ENCODE measurements at places on chromosomes 1 and 21.

GRCh38 chr1:16082283-16083038, 9.0 kb upstream of the FAM131C start:
- DNase-seq, result peak; percentile 69

- no peak for DNase-seq
Observed at GRCh38 chr1:179366093-179366800, 476 bp downstream of the AXDND1 start.

DNA sequence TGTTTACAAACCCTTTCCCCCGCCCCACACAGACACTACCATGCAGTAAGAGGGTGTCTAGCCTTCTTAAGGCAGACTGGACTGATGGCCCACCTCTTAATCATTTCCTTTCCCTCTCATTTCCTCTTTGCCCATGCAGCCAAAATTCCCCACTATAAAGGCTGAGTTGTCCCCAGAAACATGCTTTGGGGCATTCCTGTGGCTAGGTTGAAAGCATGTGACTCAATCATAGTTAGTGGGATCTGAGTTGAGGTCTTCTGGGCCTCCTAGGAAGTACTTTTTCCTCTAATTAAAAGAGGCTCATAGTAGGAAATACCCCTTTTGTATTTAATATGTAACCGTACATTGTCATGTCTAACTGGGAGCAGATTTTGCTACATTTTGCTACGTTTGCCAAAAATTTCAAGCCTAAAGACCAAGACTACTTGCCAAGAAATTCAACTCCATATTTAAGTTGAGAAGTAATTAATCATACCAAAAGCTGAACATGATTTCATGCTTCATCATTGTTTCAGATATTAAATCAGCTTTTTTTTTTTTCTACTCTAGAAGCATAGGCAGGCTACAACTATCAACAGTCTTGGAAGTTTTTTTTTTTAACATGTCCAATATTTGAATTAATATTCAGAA, 174.7 kb downstream of the ADGRL4 start:
- no peak for DNase-seq

DNA sequence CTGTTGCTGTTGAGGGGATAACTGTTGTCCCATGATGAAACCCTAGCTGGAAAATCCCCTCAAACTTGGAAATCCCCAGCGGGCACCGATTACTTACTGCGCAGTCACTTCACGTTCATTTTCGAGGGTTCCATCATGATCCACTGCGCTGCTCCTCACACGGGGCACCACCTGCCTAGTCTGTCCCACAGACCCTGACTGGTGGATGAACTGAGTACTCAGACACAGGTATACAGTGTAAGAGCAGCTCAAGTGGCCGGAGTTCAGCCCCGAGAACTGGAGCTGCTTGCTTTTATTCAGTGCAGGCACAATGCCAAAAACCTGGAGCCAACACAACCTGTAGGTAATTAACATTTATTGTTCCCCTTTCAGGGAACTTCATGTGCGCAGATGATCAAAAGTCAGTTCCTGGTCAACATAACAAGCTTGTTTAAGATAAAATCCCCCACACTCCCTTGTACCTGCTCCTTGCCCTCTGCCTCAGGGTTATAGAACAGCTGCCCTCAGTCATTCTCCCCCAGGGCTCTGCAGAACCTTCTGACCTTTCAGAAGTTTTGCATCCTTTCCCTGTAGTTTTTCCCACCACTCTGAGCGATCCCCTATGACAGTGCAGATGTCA, 46.5 kb upstream of the PRELP start:
- no peak for DNase-seq

DNA sequence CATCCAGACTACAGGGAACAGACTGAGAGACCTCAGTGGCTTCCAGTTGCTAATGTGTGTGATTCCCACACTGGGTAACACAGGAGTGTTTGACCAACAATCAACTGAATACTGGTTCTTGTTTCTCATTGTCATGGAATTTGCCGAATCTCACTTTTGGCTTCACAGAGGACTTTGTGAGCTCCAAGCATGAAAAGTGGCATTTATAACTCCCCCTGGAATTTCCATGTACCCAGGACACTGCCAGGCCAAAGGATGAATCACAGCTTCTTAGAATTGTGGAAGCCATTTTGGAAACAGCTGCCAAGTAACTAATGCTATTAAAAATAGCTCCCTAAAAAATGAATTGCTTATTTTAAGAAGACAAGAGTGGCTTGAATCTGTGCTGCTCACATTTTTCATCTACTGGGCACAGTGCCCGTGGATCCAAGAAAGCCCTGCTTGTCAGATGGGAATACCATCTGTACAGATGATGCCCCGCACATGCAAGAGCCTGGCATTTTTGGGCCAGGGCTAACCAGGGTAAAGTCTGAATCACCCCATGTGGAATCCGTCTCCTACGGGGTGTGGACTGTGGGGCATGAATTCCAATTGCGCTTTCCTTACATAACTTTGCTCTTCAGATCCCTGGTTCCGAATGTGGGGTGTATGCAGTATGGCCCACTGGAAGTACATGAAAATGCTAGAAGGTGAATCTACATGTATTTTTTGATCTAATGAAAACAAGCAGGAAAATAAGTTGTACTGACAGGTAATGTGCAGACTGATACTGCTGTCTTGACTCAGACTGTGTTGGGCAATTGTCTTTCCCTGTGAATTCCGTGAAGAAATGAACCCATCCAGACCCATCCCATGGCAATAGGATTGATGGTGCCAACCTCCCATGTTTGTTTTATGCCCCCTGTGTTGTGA, 487.3 kb downstream of the SIPA1L2 start:
- DNase-seq, result no peak

- DNase-seq, result no peak
Observed at GRCh38 chr1:100658716-100659026, 60.9 kb upstream of the VCAM1 start.

DNA sequence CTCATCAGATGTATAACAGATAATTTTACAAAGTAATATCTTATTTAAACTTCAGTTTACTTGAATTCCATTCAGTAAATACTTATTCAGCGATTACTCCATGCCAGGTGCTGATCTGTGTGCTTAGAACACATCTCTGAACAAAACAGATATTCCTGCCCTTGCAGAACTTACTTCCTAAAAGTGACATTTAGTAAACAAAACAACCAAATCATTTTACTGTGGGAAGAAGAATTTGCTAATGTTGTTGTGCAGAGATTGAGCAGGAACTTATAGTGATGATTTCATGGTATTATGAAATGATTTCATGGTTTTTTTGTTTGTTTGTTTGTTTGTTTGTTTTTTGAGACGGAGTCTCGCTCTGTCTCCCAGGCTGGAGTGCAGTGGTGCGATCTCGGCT, 39.3 kb upstream of the WLS start:
- DNase-seq, result no peak

GRCh38 chr1:175784831-175785230, 41.4 kb upstream of the TNR start:
- no peak for DNase-seq

DNA sequence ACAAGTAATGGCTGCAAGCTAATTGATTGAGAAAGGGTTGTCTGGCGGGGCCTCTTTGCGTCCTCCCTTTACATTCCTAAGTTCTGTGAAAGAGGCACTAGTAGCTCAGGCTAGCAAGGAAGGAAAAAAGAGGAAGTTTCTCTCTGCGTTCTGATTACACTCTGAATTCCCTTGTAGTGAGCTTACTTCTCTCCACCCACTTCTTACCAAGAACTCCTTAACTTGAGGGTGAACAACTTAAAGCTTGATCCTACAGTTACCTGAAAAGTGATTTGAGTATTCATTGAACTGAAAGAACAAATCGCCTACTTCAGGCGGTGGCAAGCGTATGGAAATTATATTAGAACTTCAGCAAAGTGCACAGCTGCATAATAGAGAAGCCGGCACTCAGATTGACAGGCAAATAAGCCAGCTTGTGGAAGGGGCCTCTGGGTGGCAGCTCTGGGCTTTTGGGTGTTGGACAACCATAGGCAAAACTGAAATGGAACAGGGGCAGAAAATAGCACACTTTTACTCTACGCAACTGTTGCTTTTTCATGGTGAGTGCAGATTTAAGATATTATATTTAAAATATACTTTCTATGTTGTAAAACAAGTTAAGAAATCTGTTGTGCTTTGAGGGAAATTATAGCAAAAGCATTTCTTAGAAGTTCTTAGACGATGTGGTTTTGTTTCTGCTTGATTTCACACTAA, 464.5 kb downstream of the USP25 start:
- no peak for DNase-seq

- peak; percentile 17 for DNase-seq
Observed at GRCh38 chr1:78145105-78145580, 99.4 kb downstream of the GIPC2 start.

- no peak for DNase-seq
Observed at GRCh38 chr1:64856553-64856952, 109.8 kb downstream of the JAK1 start.

DNA sequence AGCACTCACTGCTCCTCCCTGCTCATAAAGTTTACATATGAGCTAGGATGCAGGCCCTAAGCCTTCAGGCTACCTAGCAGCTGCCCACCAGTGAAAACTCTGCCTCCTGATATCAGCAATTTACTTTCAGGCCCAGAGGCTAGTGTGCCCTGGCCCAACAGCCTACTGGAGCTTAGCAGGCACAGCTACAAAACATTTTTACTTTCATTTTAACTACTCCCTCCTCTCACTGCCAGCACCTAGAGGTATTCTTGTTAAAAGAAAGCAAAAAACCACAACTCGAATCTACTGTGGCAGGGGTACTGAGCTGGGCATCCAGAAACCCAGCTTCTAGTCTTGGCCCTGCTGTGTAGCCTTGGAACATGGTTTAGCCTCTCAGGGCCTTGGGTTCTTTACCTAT, 5.8 kb upstream of the LORICRIN start:
- DNase-seq, result no peak

GRCh38 chr1:167152192-167152876, 58.5 kb downstream of the STYXL2 start:
- no peak for DNase-seq

- no peak for DNase-seq
Observed at GRCh38 chr1:26994020-26994786, 711 bp downstream of the TRNP1 start.

DNA sequence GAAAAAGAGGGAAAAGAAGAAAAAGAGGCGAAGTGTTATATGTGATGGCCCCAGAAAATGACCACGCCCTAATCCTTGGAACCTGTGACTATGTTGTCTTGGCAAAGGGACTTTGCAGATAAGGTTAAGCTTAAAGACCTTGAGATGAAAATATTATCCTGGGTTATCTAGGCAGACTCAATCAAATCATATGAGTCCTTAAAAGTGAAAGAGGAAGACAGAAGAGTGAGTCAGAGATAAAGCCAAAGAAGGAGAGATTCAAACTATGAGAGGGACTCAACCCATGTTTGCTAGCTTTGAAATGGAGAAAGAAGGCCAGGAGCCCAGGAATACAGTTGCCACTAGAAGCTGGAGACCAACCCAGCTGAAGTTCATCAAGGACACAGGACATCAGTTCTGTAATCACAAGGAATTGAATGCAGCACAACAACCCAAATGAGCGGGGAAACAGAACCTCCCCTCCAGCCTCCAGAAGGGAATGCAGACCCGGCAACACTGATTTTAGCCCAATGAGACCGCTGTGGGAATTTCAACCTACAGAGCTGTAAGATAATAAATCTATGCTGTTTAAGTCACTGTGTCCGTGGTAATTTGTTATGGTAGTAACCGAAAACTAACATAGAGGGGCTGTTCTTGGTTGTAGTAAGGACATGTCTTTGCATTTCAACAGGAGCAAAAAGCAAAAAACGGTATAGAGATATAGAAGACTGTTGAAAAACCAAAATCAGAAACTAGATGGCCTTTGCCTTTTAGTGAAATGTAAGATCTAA, 4.2 kb upstream of the RGS8 start:
- no peak for DNase-seq

DNA sequence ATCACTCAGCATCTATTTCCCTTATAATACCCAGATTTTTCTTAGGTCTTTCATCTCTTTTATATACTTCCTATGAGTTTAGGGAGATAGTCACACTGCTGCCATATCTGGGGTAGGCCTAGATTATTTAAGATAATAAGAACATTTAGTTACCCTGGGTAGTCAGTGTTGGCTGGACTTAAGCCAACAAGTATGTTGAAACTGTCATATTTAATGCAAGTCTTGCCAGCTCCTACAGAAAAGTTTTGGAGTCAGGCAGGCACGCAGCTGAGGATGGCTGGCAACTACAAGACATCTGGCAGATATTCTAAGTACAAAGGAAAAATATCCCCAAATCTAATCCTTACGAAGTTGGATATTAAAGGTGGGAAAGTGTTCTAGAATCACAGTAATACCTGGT, 19.2 kb upstream of the DEPDC1 start:
- DNase-seq, result no peak

- DNase-seq, result no peak
Observed at GRCh38 chr1:186835448-186835847, 6.7 kb downstream of the PLA2G4A start.

DNA sequence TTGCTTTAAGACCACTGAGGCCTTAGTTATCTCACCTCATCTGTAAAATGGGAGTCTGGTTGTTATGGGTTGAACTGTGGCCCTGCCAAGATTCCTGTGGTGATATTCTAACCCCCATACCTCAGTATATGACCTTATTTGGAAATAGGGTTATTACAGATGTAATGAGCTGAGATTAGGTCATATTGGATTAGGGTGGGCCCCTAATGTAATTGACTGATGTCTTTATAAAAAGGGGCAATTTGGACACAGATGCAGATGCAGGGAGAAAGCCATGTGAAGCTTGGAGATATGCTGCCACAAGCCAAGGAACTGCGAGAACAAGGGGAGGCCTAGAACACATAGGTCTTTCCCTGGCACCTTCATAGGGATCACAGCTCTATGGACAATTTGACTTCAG, 3.9 kb downstream of the C1orf87 start:
- no peak for DNase-seq

- no peak for DNase-seq
Observed at GRCh38 chr1:201732351-201732750, 96.6 kb upstream of the IPO9 start.

- DNase-seq, result no peak
Observed at GRCh38 chr1:184482136-184482535, 95.3 kb downstream of the C1orf21 start.

- DNase-seq, result no peak
Observed at GRCh38 chr1:215584389-215584788, 17.3 kb downstream of the KCTD3 start.

DNA sequence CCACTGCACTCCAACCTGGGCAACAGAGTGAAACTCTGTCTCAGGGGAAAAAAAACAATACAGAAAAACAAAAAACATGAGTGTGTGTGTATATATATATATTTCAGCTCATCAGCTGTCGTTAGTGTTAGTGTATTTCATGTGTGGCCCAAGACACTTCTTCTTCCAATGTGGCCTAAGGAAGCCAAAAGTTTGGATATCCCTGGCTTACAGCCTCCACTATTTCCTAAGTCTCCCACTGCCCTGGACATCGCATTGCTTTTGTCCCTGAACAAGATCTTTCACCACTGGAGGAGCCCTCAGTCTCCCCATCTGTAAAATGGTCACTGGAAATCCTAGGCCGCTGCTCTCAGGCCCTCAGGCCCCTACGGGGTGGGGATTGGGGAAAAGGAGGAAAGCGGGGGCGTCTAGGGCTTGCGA, 391 bp upstream of the LDLRAP1 start:
- DNase-seq, result no peak

DNA sequence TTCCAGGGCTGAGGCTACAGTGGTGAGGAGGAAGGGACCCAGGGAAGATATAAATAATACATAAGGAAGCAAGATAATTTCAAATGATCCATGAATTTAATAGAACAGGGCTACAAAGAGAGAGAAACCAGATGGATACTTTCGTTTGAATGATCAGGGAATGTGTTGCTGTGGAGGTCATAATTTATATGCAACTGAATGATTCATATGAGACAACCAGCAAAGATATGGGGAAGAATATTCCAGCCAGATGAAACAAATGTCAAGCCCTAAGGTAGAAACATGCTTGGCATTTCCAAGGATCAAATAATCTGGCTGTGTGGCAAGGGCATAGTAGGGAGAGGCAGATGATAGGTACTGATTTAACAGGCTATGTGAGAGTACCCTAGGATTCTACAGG, 84.8 kb upstream of the ZC3H11B start:
- no peak for DNase-seq

All from stimulated activated CD4-positive, alpha-beta T cell treated with anti-CD3 and anti-CD28 coated beads, TNF-alpha, amount 100 ng/mL, for 24 hours (primary cell).